ENCODE measurements at places on chromosomes 6 and 20.

DNA sequence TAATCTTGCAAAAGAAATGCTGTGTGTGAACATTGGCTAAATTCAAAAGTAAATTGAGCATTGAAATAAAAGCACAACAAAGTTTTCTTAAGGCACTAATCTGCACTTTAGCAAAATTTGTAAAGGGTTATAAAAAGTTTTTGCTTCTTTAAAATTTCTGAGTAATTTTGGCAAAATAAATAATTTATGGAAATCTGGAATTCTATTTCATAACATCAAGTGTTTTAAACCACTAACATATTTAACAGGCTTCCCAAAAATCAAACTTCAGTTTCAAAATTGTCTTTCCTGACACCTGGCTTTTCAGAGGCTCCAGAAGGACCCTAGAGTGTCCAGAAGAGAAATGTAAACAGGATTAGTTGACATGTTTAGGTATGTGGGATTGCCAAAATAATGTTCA lies 4.5 kb upstream of the RNGTT start:
- no peak overlapping the region for H3K4me3 ChIP-seq
- H3K4me1 ChIP-seq: 0 out of 2 replicates have a peak, but pooled peaks cover 3% of the 10 kb centered on the region
- H3K27me3 ChIP-seq: no peaks in the 10 kb centered on the region
- H3K36me3 ChIP-seq: no peaks in the 10 kb centered on the region
- no peak for DNase-seq

DNA sequence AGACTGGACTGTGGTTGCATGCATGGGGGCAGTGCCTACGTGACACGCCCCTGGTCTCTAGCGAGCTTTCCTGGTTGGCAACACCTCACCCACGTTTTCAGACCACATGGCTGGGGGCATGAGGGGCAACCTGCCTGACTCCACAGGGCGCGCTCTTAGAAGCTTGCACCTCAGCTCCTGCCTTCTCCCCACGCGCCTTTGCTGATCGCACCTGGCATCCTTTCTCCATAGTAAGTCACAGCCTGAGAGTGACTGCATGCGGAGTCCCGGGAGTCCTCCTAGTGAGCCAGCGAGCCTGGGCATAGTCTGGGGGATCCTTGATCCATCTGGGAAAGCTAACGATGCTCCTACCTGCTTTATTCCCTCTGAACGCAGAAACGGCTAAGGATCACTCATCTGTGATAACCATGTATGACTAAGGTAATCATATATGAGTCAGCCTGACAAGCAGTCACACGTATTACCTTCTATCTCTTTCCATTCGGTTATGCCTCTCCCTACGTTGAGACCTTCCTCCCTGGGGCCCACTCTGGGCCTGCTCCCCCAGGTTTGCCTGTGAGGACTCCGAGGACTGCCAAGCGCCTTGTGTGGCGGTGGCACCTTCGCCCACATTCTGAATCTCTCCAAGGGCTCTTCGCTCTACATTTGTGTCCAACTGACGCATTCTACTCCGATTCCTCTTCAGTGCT lies 4.5 kb downstream of the TCFL5 start:
- no peaks in the 10 kb centered on the region for H3K27me3 ChIP-seq
- H3K36me3 ChIP-seq: 0 out of 2 replicates have a peak, but pooled peaks cover 9% of the 10 kb centered on the region
- DNase-seq: no peak

GRCh38 chr6:88848870-88849269 lies 114.5 kb downstream of the RNGTT start:
- H3K27ac ChIP-seq: no peak overlapping the region
- no peak overlapping the region for H3K4me3 ChIP-seq
- no peaks in the 10 kb centered on the region for H3K4me1 ChIP-seq
- no peak for DNase-seq

DNA sequence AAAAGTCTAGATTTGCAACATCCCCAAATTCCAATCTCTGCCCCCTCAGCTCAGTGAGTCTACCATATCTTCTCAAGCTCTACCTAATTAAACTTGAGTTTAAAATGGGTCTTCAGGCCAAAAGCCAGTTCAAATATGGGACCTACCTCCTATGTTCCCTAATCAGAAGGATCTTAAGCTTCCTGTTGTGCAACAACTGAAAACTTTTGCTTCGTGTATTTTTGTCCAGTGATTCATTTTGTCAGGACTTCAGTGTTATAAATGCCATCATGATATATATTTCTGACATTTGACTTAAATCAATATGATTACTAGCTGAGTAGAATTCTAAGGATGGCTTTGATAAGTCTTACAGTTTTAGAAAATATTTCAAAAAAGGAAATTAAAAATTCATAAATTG lies 622.6 kb upstream of the PTCHD4 start:
- H3K27me3 ChIP-seq: no peaks in the 10 kb centered on the region
- H3K27ac ChIP-seq: no peak overlapping the region
- H3K36me3 ChIP-seq: no peaks in the 10 kb centered on the region
- DNase-seq: peak; percentile 37
- no peak overlapping the region for H3K4me3 ChIP-seq

- H3K27ac ChIP-seq: no peak overlapping the region
- no peak overlapping the region for H3K4me3 ChIP-seq
- no peaks in the 10 kb centered on the region for H3K27me3 ChIP-seq
- DNase-seq: no peak
- H3K36me3 ChIP-seq: no peaks in the 10 kb centered on the region
These were observed 73.4 kb upstream of the HMGCLL1 start for GRCh38 chr6:55652429-55652828.

All from PC-9 (cell line).